ENCODE measurements at places on chromosomes 6 and 20.

- no peak for DNase-seq
Observed at GRCh38 chr20:56155625-56156024, 92.9 kb upstream of the MC3R start.

- no peak for DNase-seq
Observed at GRCh38 chr6:15131651-15132061, 114.2 kb upstream of the JARID2 start.

DNA sequence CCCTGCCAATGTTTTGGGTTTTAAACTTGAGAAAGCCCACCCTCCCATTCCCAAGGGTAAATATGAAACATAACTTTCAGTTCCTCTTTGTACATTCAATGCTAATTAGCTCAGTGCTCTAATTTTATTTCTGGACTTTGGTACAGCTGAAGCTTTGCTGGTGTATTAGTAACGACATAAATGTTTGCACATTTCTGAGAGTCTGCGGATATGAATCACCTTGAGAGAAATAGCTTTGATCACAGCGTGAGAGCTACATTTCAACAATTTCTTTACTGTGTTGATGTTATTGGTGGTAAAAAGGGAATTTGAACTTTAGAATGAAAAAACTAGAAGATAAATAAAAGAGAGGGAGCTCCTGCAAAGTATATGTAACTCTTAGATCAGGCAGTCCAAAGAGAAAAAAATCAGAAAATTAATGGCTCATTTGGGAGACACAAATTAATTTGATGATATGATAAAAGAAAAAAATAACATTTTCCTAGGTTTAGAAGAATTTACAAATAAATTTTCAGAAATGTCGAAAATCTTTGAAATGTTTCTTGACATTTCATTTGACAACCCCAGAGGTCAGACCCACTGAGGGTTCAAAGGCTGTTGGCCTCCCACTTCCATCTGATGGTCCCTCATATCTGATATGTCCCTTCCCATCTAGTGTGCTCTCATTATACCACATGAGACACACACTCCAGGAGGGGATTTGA is 38.5 kb upstream of the CAP2 start:
- DNase-seq: no peak

DNA sequence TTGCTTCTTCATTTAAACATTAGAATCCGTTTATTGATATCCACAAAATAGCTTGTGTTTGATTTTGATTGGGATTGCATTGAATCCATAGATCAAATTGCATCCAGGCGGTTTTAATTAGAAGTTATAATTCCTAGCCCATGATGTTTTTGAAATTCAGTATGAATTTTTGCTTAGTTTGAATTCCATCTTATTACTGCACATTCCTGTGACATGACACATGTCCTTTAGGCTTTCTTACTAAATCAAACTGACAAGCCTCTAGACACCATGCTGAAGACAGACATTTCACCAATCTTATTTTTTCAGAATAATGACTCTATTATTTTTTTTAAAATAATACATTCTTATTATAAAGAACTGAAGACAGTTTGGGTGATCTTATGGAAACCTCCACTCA is 21.4 kb upstream of the PI16 start:
- DNase-seq: no peak

- DNase-seq: no peak
Observed at GRCh38 chr20:54284928-54285704, 77.2 kb downstream of the PFDN4 start.

DNA sequence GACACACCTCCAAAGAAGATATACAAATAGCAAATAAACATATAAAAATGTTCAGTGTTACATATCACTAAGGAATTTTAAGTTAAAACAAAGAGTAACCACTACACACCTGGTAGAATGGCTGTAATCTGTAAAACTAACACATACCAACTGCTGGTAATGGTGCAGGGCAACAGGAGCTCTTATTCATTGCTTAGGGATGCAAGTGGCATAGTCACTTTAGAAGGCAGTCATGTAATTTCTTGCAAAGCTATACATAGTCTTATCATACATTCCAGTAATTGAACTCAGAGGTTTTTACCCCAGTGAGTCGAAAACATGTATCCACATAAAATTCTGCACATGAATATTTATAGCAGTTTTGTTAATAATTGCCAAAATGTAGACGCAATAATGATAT is 906.8 kb upstream of the CITED2 start:
- DNase-seq: no peak

DNA sequence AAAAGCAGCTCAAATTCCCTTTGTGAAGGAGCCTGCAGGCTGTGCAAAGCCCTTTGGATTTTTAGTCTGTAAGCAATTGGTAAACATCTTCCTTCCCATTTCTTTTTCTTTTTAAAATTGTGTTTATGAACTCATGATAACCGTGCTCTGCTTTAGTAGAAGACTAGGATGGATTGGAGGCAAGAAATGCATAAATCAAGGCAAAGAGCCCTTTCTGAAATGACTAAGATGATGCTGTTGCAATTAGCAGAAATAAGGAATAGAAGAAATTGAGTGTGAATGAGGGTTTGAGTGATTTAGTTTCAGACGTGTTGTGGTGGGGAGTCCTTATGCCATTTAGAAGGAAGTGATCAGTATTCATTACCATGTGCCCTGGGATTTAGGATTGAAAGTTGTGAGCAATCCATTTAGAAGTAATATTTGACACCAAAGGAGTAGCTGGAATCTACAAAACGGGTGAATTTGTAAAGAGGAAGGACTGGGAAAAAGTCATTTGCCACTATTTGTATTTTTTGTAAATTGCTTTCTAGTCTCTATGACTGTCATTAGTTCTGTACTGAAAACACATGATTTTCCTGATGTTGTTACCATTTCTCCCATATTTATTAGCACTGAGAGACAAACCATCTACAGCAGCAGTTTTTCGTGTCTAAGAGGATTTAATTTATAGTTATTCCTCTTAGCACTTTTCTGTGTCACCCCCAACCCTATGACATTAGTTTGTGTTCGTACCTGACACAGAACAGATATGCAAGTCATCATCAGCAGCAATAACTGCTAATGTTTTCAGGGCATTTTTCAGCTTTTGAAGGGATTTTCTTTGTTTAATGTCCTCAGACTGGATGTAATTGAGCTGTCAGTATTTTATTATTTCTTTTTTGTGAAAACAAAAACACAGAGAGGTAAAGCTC is 265.0 kb downstream of the UTRN start:
- no peak for DNase-seq

DNA sequence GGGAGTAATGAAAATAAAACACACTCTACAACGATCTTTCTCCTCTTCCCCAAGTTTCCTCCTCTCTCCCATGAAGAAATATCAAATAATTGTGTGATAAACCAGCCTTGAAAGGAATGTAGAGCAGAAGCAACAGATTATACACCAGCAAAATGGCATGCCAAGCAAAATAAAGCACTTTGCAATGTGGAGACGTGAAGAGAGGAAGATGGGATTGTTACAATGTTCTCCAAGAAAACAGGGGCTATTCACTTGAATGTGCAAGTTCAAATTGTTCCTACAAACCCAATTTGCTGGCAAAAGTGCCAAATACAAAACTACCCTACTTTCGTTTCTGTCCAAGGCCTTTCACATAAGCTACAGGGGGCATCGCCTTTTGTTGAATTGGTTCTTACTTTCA is 185.1 kb downstream of the PDE7B start:
- no peak for DNase-seq

DNA sequence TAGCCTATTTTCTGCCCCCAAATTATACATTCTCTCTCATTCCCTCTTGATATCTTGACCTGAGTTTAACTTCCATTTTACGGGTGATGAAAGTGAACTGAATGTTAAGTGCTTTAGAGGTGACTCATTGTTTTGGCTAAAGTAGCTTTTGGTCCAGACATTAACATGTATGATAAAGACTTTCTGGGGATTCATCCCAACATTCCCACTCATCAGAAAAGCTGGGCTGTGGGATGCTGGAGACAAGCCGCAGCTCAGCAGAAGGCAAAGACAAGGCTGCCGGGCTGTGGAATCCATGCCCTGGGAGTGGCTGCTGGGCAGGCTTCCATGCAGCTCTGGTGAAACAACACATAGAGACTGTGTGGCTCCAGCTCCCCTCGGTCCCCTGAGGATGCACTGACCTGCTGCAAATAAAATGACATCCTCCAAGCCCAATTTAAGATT is 89.9 kb upstream of the SYNDIG1 start:
- DNase-seq: no peak

DNA sequence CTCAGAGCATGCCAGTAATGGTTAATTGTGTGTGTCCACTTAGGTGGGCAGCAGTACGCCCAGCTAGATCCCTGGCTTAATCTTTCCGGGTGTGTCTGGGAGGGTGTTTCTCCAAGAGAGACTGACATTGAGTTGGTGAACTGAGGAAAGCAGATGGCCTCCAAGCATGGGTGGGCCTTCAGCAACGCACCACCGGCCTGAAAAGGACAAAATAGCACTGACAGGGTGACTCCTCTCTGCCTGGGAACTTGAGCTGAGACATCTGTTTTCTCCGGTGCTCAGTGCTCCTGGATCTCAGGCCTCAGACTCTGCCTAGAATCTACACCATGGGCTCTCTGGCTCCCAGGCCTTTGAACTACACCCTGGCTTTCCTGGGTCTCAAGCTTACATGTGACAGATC is 43.2 kb downstream of the C6orf118 start:
- no peak for DNase-seq

GRCh38 chr6:81801489-81801888 is 49.0 kb upstream of the TENT5A start:
- DNase-seq: no peak

DNA sequence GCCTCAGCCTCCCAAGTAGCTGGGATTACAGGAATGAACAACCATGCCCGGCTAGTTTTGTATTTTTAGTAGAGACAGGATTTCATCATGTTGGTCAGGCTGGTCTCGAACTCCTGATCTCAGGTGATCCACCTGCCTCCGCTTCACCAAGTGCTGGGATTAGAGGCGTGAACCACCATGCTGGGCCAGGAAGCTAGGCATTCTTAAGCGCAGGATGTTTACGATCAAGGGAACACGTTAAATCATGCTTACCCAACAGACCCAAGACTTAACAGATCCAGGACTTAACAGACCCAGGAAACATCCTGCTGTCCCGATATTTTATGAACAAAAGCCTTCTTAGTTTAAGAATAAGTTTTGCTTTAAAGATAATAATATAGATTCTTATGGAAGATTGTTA is 9.1 kb downstream of the PTGIS start:
- DNase-seq: no peak

DNA sequence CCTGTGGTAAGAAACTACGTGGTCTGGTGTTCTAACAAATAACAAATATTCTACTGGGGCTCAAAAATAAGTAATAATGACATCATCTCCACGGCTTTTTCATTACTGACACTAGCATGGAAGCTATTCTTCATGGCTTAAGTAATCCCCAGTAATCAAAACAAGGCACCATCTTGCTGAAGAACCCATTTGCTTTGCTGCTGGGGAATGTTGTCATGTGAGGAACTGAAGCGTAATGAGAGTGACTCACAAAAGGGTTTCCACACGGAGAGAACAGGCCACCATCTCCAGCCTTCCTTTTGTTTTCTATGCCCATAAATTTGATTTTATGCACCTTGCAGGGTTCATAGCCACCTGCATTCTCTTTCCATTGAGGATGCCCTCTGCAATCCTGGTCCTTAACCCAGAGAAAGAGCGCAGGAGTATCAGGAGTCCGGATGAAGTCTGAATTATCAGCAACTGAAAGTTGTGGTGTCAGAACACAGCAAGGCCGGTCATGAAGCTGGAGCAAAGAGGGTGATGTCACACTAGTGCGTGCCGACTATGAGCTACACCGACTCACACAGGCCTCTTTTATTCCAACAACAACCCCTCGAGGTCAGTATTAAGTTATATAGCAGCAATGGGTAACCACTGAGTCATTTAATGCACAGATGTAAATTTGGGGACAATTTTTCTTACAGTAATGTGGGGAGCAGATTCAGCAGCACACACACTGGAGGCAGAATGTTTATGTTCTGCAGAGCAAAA is 173.7 kb upstream of the SSTR4 start:
- DNase-seq: no peak

DNA sequence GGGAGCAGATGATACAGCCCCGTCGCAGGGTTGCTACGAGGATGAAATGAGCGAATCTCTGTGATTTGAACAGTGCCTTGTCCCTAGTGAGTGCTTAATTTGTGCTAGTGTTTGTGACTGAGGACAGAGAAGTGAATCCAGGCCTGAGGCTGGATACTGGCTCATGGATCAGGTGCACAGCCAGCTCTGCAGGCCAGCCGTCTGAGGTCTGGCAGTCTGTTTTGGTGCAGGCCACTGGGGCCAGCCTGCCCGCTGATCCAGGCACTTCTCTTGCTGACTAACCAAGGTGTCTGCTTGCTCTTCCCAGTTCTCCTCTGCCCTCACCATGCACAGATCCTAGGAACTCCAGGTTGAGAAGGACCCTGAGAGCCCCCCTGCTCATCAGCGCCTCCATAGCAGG is 181.0 kb downstream of the LRFN2 start:
- no peak for DNase-seq

GRCh38 chr20:19271879-19272651 is 59.6 kb downstream of the SLC24A3 start:
- no peak for DNase-seq

- no peak for DNase-seq
Observed at GRCh38 chr6:17086469-17086868, 15.4 kb upstream of the STMND1 start.

DNA sequence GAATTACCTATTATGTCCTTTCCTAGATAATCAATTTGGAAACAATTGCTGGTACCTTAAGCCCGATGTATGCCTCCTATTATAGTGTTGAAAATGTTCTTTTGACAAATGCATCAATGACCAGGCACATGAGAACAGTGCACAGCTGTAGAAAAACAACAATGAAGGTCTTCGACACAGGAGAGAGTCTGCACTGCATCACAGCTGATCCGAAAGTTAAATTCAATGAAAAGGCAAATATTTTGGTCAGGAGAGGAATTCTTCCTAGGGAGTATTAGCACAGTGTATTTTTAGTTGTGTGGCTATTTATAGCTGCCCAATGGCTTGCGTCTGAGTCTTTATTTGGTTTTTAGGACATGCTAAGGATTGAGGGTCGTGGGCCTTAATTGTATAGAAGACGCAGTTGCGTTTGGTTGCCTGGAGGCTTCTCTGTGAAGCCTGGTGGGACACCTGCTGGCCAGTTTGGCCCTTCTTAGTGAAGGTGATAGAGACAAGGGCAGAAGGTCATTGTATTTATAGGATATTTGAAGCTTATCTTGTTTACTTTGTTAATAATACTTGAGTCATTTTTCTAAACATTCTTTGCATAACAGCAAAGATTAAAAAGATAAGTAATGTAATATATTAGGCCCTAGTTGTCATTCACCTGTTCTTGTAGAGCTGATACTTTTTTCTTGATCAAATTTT is 72.3 kb downstream of the CDYL start:
- DNase-seq: no peak

GRCh38 chr6:36516559-36516958 is 30.7 kb downstream of the STK38 start:
- DNase-seq: no peak

GRCh38 chr20:48812600-48813445 is 15.0 kb downstream of the PREX1 start:
- no peak for DNase-seq

GRCh38 chr6:116764961-116765841 is at the start of gene FAM162B:
TSS of gene FAM162B (minus strand) at chr6:116765719. CDS start at chr6:116765576, 143 bp downstream.
- DNase-seq: no peak

GRCh38 chr20:10666221-10667076 is 7.3 kb downstream of the JAG1 start:
- no peak for DNase-seq

GRCh38 chr20:46228670-46229069 is 79.6 kb downstream of the CDH22 start:
- no peak for DNase-seq
